NCI-H1417 treated with DMSO at 0.1 percent for 48 hours (cell line): ENCODE measurements at places on chromosomes 5 and 9.

- no peak for DNase-seq
Measured at GRCh38 chr5:145723516-145723915, 111.6 kb downstream of the PRELID2 start.

- DNase-seq, result no peak
Measured at GRCh38 chr5:142689081-142689480, 3.2 kb upstream of the FGF1 start.

DNA sequence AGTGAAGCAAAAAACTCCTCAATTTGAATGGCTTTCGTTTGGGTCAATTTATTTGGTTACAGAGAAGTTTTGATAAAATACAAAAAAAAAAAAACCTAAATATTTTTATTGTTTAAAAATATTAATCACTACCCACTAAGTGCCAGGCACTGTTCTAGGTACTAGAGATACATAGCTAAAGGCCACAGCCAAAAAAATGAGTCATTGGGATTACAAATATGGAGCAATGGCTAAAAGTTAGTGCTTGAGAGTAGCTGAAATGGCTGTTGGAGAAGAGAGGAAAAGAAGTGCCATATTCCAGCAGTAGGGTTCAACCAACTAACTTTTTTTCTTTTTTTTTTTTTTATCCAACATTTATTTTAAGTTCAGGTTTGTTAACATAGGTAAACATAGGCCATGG, 130.1 kb upstream of the PTGER4 start:
- no peak for DNase-seq

GRCh38 chr5:27472871-27473270, 434.5 kb upstream of the CDH9 start:
- no peak for DNase-seq

DNA sequence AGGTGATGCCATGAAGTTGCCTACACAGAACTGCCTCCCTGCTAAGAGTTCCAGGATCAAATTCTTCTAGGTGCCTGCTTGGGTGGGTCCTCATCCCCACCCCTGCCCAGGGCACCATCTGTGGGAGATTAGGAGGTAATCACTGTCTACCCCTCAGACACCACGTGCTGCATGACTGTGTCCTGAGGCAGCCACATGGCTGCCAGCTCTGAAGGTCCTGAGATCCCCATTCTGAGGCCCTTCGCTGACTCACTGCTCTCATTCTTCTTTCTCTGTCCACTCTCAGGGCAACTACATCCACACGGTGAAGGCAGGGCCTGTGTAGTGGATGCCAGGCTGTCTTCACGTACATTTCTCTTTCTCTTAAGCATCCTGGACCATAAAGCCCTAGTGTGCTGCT, 222.9 kb upstream of the ANKRD55 start:
- DNase-seq, result no peak

- no peak for DNase-seq
Measured at GRCh38 chr9:95355500-95355899, 38.0 kb upstream of the FANCC start.

DNA sequence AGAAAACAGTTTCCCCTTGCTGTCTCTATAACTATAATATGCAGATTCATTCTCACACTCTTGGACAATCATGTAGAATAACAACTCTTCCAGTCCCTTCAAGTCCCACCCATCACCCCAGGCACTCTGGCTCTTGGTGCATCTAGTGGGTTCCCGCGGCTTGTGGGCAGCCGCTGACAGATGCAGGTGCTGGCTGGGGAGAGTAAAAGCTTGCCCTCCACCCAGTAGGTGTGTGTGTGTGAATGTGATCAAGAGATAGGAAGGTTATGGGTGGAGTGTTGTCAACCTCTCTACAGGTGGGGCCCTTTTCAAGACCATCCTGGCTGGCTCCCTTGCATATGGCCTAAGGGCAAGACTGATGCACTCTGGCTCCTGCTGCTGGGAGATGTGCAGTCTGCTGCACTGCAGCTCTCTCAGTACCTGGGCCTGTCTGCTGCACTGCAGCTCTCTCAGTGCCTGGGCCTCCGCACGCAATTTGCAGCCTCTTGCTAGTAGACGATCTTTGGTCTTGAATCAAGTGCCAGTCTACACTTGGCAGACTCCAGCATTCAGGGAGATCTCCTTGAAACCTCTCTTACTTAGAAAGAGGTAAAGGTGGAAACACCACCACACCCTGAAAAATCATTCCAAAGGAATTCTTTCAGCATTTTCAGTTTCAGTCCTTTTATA, 189.7 kb upstream of the GDNF start:
- DNase-seq, result no peak

DNA sequence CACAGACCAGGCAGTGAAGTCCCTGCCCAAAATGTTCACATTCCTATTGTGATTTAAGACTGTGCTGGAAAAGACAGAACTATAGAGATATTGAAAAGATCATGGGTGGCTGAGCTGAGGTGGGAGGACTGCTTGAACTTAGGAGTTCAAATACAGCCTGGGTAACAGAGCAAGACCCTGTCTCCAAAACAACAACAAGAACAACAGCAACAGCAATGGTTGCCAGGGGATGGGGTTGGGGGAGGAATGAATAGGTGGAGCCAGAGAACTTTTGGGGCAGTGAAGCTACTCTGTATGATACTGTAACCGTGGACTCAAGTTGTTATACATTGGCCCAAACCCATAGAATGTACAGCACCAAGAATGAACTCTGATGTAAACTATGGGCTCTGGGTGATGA, 88.2 kb downstream of the DCP2 start:
- DNase-seq, result no peak

DNA sequence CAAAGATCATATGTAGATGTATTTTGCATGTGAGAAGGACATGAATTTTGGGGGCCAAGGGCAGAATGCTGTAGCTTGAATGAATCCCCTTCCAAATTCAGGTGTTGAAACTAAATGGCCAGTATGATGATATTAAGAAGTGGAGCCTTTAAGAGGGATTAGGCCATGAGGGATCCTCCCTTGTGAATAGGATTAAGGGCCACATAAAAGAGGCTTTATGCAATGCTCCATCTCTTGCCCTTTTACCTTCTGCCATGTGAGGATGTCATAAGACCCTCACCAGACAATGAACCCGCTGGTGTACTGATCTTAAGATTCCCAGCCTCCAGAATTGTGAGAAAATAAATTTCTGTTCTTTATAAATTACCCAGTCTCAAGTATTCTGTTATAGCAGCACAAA, 206.1 kb downstream of the YTHDC2 start:
- no peak for DNase-seq

DNA sequence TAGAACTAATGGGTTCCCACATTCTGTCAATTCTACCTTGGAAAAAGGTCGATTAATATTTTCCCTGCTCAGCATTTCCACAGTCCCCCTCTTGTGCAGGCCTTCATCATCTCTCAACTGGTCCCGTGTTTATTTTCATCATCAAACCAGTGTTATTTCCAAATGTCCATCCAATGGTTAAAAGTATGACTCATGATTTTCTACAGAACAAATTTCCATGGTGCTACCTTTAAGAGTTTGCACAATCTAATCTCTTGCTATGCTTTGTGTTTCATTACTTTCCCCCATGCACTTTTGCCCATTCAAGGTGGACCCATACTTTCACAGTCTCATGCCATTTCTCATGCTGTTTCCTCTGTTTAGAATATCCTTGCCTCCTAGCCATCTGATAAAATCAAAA, 143.7 kb downstream of the CCDC192 start:
- DNase-seq, result no peak

DNA sequence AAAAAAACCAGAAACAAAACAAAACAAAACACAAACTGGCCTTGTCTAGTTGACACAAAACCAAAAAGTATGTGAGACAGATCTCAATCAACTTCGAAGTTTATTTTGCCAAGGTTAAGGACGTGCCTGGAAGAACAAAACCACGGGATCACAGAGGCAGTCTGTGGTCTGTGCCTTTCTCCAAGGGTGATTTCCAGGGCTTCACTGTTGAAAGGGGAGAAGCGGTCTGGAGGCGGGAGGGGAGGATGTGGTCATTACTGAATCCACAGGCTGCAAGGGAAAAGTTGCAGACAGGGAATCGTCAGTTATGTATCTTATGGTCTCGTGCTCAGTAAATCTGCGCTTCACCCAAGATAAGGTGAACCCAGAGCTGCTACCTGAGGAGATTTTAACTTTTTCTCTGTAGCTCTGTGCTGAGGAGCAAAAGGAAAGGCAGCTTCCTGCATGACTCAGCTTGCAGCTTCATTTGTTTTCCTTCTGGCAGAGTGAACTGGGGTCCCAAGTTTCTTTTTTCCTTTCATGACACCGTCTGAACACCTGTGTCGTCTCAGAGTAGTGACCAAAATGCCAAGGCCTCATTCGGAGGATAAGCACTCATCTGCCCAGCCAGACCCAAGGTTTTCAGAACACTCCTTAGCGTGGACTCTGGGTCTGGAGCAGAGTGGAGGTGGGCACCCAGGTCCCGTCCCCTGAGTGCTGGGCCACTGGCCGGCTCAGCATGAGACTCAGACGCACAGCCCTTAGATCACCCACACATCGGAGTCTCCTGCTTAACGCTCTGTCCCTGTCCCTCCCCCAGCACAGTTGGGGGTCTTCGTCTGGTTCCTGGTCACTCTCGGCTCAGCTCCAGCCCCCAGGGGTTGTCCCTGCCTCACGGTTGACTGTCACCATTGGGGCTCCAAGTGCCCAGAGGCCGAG, 25.9 kb downstream of the ROPN1L start:
- DNase-seq, result no peak

GRCh38 chr9:120920806-120921178, 5.8 kb downstream of the TRAF1 start:
- DNase-seq, result no peak

DNA sequence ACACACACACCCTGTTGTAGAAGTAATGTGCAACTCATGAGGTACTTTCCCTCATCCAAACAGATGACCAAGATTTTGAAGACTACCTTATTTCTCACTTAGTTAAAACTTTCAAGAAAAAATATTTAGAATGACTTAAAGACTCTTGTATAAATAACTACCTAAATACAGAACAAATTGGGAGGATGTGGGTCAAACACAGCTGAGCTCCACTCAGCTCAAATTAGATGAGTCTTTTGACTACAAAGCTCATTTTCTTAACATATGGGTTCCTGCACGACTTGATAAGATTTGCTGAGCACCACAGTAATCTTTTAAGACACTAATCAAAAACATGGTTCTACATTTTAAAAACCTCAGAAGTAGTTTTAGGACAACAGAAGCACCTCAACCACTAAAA, 8.9 kb downstream of the MTX3 start:
- no peak for DNase-seq

DNA sequence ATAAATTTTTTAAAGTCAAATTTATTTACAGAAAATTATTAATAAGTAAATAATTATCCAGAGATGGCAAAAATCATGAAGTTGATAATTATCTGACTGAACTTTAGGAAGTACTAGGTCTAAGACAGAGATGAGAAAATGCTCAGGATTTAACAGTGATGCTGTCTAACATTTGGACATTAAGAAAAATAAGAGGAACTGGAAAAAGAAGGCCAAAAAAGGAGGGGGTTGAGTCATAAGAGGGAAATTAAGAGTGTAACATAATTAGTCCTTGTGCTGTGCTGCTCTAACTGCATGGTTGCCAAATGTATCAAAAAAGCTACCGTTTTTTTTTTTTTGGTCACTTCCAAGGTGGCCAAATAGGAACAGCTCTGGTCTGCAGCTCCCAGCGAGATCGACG, 35.4 kb upstream of the TUT7 start:
- no peak for DNase-seq

GRCh38 chr9:81685763-81686613, 3.4 kb downstream of the TLE1 start:
- DNase-seq, result no peak

GRCh38 chr9:22809371-22809770, 362.7 kb downstream of the DMRTA1 start:
- no peak for DNase-seq

DNA sequence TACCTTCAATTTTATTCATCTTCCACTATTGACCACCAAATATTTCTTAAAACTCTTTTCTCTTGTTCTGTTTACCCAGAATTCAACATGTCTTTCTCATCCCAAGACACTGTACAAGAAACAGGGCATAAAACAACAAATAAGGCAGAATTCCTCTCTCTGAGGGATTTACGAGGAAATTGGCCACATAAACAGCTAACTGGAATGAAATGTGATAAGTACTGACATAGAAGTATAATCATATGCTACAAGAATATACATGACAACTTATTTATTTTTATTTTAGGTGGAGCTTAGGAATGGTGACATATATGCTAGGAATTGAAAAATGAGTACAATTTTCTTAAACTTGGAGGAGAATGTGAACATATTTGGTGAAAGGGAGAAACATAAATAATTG, 48.8 kb upstream of the FBN2 start:
- no peak for DNase-seq

- no peak for DNase-seq
Measured at GRCh38 chr5:96214442-96215197, 218.4 kb downstream of the PCSK1 start.

DNA sequence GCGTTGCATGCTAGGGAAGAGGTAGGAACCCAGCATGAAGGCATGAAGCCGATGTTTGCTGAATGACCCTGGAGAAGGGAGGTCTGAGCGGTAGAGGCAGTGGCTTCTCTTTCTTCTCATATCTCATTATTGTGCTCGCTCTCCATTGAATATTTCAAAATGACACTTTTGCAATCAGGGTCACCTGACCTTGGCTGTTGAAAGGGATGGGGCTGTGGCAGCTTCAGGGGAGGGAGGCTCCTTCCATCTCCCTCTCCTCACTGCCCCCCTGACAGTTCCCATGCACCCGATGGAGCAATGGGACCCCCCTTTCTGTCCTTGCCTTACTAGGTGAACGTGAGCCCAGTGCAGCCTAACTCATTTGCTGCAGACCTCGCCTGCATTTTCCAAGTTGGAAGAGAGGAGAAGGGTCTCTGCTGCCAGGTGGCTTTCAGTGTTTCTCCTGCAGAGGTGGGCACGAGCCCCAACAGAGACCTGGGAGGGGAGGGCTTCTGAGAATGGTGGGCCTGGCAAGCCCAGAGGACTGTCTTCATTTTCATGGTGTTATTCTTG, 17.9 kb downstream of the STC2 start:
- no peak for DNase-seq

- DNase-seq, result no peak
Measured at GRCh38 chr5:54148067-54148845, 162.1 kb downstream of the ARL15 start.

GRCh38 chr5:158824241-158824882, 275.4 kb downstream of the EBF1 start:
- no peak for DNase-seq

DNA sequence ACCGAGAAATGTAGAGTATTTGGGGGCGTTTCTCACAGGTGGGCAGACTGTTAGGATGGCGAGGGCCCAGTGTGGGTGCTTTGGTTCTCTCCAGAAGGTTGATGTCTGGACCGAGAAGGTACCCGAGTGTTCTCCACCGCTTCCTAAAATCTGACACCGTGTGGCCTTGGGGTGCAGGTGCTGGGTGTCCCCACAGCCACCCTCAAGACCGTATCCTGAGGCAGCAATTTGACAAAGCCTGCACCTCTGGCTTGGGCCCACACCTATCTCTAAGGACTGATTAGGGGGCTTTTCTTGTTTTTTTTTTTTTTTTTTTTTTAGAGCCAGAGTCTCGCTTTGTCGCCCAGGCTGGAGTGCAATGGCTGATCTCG, 1.3 kb downstream of the PPP1R26 start:
- no peak for DNase-seq

DNA sequence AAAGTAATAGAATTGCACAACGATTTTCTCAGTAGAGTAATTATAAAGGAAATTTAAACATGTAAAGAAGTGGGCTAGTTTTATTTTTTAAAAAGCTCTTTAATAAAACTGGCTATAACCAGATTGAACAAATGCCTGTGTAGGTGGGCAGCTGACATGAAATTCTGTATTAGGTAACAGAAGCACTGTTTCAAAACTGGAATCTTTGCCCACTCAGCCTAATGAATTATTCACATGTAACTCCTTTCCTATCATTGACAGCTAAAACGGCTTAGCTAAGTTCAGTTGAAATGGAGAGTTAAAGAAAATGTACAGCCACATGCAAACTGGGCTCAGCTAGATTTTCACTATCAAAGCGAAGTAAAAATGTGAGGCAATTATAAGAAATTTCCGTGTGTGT, 1300.1 kb upstream of the ACO1 start:
- DNase-seq, result no peak
